ENCODE measurements at places on chromosomes 7 and 10.
A peak's percentile ranks its signal among the peaks of the same experiment; 100 is the strongest.

- DNase-seq: no peak
Measured at GRCh38 chr7:35249537-35249907, 4.4 kb downstream of the TBX20 start.

DNA sequence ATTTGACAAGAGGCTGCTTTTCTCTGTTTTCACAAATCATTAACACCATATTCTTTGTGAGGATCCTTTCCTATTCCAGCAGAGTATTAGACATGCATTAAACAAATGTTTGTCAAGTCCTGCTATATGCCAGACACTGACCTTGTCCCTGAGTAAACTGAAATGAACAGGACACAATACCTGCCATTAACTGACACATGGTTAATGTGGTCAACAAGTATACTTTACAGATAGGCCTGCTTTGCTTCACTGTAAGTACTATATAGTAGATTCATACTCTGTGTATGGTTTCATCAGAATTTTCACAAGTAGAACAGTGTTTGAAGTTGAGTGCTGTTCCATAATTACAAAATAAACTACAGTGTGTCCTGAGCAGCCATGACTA, 5.9 kb downstream of the TNKS2 start:
- no peak for DNase-seq

- DNase-seq: no peak
Measured at GRCh38 chr7:11191574-11192220, 218.0 kb downstream of the PHF14 start.

DNA sequence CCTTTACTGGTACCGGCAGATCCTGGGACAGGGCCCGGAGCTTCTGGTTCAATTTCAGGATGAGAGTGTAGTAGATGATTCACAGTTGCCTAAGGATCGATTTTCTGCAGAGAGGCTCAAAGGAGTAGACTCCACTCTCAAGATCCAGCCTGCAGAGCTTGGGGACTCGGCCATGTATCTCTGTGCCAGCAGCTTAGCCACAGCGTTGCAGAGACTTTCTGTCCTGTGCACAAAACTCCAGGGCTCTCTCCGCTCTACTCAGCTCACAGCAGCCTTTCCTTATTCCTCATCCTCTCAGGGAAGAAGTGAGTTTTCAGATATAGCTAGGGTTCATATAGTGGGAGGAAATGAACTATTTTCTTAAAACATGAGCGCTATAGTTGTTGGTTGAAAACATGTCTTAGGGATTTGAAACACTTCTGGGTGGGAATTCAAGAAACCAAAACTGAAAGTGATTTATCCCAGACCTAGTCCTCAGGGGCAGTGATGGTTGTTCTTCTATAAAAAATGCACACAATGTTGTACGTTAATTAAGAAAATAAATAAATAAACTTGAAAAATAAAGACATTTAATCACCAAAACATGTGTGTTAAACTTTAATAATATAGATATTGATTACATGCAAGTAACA, 150.2 kb upstream of the PRSS58 start:
- no peak for DNase-seq

DNA sequence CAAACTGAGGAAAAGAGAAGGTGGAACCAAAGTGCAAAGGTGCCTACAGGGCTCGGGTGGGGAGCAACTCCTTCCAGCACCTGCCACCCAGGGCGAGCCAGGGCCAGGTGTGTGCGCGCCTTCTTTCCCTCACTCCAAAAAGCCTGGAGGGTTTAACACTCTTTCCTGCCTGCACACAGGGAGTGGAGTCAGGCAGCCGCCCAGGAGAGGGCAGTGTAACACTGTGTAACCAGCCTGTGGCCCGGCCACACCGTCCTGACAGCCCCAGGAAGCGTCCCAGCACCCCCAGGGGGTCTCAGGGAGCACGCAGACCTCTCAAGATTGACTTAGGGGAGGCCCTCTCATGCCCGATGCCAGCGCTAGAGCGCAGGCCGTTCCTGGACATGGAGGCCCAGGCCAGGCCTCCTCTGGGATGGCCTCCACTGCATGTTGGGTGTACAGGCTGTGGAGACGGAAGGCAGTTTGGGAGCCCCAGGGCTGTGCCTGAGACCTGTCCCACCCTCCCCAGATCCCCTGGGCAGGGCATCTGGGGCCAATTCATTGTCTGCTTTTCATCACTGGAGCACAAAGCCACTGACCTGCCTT, 13.4 kb downstream of the BRI3 start:
- DNase-seq: peak; percentile 83

- no peak for DNase-seq
Measured at GRCh38 chr7:28269700-28270361, 89.2 kb upstream of the JAZF1 start.

- DNase-seq: no peak
Measured at GRCh38 chr10:51427758-51428157, 271.6 kb downstream of the CSTF2T start.

DNA sequence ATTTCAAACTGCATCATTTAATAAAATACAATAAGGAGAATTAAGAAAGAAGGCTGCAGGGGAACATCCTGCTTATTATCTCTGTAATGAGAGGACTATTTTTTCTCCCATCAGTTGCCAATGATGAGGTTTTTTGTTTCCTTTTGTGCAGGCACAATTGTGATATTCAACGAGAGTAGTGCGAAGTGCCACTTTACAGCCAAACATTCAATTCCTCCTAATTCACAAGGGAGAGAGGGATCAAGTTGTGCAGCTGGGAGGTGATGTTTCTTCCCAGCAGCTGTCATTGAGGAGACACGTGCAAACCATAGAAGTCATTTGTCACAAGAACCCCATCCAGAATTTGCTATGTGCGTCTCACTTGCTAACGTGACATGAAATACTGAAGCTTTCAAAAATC, 81.6 kb upstream of the ICA1 start:
- DNase-seq: no peak

GRCh38 chr7:55120501-55121198, 101.8 kb downstream of the EGFR start:
- DNase-seq: peak; percentile 75

DNA sequence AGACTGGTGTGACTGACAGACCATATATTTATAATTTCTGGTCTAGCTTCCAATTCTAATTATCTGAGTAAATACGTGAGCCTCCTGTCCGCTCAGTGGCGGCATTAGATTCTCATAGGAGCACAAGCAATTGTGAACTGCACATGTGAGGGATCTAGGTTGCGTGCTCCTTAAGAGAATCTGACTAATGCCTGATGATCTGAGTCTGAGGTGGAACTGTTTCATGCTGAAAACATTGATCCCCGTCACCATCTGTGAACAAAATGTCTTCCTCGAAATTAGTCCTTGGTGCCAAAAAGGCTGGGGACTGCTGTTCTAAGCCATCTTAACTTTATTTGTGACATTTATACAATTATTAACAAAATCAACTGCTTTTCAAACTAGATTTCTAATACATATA, 164.7 kb upstream of the MEOX2 start:
- DNase-seq: no peak

DNA sequence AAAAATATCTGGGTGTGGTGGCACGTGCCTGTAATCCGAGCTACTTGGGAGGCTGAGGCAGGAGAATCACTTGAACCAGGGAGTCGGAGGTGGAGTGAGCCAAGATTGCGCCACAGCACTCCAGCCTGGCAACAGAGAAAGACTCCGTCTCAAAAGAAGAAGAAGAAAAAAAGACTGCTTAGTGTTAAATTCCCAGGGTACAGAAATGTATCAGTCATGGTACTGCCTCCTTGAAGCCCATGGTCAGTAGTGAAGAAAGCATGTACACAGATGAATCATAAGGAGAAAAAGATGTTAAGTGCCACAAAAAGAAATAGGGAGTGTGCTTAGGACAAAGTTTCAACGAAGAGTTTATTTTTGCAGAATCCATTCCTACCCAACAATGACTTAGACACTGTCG, 62.5 kb upstream of the KMT2E start:
- peak; percentile 25 for DNase-seq

GRCh38 chr10:36254199-36254598, 612.1 kb upstream of the FZD8 start:
- DNase-seq: no peak

DNA sequence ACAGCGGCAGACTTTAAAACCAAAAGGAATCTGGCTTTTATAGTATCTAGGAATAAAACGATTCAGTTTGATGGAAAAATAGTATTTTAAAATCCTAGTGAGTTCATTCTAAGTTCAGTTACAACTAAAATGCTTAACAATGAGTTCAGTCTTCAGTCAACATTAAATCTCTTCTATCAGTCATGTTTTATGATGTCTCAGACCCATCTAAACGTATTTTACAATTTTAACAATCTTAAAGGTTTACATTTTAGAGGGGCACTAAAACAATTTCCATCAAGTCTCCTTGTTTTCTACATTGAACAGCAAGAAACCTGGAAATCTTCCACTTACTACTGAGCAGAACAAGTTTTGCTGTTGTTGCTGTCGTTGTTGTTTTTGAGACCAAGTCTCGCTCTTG, 10.0 kb downstream of the SVOPL start:
- no peak for DNase-seq

GRCh38 chr10:119449760-119450461, 92.6 kb downstream of the RGS10 start:
- peak; percentile 94 for DNase-seq

GRCh38 chr10:37856881-37857286, 526 bp downstream of the ZNF248 start:
- DNase-seq: peak; percentile 30

DNA sequence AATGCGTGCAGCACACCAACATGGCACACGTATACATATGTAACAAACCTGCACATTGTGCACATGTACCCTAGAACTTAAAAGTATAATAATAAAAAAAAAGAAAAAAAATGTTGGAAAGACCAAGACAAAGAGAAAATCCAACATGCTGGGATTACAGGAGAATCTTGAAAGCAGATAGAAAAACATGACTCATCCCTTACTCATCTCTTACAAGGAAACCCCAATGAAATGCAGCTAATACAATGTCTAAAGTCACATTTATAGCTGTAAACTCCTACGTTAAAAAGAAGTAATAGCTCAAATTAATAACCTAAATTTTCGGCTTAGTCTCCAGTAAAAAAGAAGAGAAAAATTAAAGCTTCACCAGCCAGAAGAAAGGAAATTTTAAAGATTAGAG, 47.5 kb upstream of the DGKB start:
- DNase-seq: no peak

DNA sequence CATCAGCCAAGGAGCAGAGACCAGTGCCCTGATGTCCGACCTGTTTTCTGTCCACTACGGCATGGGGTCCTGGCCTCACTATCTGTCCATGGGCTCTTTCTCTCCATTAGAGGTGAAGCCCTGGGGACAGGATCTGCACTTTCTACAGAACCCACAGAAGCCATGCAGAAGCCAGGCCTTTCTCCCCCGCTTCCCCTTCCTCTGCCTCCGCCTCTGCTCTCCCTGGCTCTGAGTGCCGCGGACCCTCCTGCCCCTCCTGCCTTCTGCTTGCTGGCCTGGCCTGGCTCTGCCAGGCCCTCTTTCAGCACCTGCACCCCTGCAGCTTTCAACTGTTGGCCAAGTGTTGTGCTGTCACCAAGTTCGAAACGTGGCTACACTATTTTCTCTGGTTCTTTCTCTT, 439.8 kb upstream of the ZMIZ1 start:
- DNase-seq: no peak

- DNase-seq: no peak
Measured at GRCh38 chr7:111568870-111569462, 6.7 kb upstream of the IMMP2L start.

- no peak for DNase-seq
Measured at GRCh38 chr10:2852574-2853323, 214.6 kb upstream of the PFKP start.

GRCh38 chr7:106770191-106770590, 94.9 kb upstream of the PIK3CG start:
- DNase-seq: peak; percentile 31

GRCh38 chr10:58734116-58734515, 221.4 kb downstream of the BICC1 start:
- peak; percentile 65 for DNase-seq

GRCh38 chr7:128826916-128827247, 3.3 kb upstream of the FLNC start:
- DNase-seq: no peak

DNA sequence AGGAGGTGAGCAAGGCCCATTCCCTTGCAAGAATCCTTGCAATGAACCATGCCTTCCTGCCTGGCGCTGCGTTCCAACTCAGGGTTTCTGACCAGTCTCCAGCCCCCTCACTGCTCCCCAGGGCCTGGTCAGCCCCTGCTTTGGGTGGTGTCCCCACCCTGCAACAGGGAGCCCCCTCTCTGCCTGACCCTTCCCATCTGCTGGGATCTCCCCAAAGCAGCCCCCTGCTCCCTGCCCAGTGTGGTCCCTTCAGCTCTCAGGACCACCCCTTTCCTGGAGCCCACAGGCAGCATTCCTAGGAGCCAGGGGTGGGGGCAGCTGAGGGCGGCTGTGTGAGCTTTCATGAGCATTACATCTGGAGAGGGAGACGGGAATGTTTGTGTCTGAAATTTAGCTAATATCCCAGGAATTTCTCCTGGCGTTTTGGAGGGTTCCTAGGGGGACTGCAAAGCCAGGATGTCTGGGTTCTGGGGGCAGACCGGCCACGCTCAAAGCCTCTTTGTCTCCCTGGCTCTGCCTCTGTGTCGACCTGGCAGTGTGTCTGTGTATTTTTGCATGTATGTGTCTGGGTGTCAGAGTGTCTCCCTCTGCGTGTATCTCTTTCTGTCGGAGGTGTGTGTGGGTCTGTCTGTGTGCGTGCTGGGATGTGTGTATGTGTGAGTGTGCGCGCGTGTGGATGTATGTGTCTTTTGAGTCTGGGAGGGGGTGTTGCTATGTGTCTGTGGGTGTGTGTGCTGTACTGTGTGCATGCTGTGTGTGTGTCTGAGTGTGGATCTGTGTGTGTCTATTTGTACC, 300.5 kb upstream of the ZMIZ1 start:
- DNase-seq: no peak
